Hypothalamus (tissue), 51 donors: ENCODE measurements at places on chromosomes 5 and 9.

GRCh38 chr5:113531481-113532159 is 18.1 kb downstream of the YTHDC2 start:
- DNase-seq = no peak

DNA sequence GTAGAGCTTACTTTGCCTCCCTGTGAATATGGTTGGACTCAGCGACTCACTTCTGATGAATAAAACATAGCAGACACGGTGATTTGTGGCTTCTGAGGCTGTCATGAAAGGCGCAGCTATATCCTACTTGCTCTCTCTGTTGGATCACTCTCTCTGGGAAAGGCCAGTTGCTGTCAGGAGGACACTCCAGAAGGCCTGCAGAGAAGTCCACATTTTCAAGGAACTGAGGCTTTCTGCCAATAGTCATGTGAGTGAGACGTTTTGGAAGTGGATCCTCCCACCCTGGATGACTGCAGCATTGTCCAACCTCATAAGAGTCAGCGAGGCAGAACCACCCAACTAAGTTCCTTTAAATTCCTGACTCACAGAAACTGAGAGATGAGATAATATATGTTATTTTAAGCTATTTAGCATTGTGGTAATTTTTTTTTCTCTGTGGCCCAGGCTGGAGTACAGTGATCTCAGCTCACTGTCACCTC is 156.0 kb upstream of the MAST4 start:
- DNase-seq = no peak

DNA sequence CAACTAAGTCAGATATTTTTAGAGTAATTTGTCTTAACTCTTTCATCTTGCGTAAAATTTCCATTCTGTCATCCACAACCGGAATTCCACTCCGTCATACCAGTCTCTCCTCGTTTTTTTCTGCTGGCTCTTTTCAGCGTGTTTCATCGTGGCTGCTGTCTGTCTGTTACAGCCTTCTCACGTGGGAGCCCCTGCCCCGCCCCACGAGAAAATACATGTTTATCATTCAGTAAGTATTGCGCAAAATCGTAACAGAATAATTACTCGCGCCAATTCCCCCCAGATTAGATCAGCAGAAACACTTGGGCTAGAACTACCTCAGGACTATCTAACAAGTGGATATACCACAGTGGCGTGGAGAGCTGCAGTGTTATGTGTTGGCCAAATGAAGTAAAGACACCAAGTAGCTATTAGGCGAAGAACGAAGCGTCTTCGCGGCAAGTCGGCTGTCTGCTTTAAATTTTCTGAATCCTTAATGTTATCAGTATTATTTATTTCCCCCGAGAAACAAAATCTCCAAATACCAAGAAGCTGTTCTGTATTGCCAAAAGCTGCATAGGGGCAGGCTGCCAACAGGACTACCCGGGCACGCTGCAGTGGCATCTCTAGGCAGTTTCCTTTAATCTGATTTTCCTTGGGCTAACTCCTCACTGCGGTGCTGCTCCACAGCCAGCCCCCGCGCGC is 566 bp upstream of the FOCAD start:
- no peak for DNase-seq

DNA sequence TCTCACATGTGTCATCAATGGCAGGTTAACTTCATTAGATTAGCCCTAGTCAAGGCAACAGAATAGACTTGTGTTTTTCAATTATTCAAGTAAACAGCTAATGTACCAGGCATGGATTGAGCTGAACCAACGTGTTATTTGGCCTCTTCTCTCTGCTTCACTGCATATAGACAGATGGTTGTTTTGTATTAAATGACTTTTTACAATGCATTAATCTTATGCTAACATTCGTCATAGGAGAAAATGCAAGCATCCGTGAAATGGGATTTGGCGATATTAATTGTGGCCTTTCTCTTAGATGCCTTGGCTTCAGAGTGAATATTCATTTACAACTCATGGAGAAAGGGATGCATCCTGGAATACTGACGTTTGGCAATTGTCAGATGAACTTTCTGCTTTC is 208.0 kb downstream of the KCTD16 start:
- DNase-seq = no peak

- no peak for DNase-seq
Measured at GRCh38 chr5:124683917-124684555, 62.4 kb downstream of the ZNF608 start.

DNA sequence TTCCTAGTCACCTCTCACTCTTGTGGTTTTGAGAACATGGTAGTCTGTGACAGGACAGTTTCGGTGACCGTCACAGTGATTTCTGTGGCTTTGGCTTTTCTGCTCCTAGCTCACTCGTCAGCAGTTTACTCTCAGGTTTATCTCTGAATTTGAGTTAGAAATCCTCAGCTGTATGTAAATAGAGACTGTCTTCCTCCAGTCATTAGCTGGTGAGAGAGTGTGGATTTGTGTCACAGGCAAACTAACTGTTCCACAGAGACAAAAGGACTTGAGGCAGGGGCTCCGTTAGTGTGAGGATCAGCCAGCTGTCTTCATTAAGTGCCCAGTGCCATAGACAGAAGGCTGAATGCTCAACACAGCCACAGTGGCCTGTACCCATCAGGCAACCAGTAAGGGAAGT is 131.4 kb downstream of the CD180 start:
- no peak for DNase-seq

DNA sequence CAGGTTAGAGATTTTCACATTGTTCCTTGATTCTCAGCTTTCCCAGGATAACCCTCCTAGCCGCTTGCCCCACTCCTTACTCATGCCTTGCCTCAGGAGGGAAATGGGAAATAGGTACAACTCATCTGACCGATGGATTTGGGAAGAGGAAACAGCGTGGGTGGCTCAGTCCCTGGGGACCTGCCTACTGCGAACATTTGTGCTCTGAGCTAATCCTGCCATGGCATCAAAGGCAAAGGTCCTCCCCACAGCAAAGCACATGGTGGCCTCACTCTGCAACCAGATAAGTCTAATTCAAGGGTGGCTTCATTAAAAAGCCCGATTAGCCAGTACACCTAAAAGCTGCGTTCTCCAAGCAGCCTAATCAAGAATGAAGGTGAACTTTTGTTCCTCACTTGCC is 82.4 kb upstream of the ADRA1B start:
- no peak for DNase-seq

DNA sequence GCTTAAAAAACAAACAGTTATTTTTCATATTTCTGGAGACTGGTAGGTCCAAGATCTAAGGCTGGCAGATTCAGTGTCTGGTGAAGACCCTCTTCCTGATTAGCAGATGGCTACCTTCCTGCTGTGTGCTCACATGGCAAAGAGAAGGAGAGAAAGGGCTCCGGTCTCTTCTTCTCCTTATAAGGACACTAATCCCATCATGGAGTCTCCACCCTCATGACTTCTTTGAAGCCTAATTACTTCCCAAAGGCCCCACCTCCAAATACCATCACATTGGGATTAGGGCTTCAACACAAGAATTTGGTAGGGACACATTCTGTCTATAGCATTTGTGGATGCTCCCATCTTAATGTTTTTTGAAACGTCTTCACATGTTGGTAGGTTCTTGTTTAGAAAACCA is 391.1 kb downstream of the TMEM161B start:
- DNase-seq = no peak

DNA sequence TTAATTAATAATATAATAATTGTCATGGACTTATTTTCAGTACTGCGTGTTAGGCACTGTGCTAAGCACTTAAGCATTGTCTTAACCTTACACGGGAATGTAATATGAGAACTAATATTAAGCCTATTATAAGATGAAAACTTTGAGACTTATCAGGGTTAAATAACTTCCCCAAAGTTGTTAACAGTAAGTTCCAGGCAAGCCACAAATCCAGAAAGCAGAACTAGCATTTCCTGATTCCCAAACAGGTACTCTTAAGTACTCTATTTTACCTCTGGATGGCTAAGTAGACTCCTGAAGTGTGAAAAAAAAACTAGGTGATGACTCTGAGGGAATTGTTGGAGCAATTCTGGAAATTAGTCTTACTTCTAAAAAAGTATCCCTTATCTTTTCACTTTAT is 23.8 kb downstream of the GABRG2 start:
- no peak for DNase-seq
